ENCODE measurements at places on chromosomes 5 and 9.
A peak's percentile ranks its signal among the peaks of the same experiment; 100 is the strongest.

GRCh38 chr9:131096269-131097125 lies at the start of gene AIF1L:
AIF1L (plus strand) TSS chr9:131096531; CDS start chr9:131096630, 99 bp downstream.
- DNase-seq: no peak

DNA sequence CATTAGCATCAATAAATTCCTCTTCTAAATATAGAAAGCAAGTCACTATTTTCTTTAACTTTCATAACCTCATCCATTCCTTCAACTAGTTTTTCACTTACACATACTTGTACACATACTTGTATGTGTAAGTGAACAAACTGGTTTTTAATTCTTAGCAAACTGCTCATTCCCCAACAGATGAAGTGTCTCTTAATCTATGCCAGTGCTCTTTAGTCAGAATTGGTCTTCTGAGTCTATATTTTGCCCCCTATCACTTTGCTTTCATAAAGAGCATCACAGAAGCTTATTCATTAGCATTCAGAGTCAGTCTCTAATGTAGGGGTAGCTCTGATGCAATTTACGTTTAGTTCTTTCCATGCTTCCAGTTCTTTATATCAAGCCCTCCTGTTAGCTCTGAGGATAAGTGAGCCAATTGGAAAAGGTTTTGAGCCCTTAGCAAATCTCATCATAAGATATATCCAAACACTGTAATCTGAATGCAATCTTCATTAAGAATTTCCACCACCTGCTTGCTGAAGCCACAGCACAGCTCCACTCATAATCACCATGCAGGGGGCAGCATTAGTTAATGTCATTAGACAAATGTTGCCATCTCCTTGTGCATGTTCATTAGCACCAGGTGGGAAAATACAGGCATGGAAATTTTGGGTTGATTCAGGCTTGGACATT lies 178.5 kb upstream of the SLC24A2 start:
- no peak for DNase-seq

DNA sequence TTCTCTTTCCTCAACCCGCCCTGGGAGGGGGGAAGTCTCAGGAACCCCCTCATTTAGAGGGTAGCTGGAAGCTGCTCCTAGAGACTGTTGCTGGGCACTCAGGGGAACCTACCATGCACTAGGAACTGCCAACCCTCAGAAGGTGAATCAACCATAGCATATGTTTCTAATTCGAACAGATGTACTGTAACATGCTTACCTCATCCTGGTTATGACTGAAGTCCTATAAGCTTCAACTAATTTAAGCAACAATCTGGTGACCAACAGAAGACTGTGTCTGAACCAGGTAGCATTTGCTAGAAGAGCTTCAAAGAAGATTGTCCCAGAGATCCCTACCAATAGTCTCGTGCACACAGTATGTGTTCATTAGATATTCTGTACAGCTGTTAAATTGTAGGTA lies 5.7 kb upstream of the PRDM6 start:
- no peak for DNase-seq

DNA sequence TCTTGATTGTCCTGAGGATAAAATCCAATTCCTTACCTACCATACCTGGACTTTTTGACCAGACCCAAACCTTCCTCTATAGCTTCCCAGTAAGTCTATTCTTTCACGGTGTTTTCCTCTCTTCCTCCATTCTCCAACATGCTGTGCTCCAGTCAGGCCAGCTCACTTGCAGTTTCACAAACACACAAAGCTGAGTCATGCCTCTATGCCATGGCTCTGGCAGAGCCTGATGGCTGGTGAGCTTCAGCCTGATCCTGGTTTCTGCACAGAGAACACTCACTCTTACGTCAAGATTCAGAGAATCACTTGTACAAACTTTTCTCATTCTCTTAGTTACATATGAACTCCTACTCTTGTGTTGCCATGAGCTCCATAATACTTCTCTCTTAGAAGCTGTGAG lies 27.7 kb upstream of the PAX5 start:
- DNase-seq: no peak

GRCh38 chr5:37730896-37731455 lies 108.9 kb downstream of the GDNF start:
- DNase-seq: no peak

DNA sequence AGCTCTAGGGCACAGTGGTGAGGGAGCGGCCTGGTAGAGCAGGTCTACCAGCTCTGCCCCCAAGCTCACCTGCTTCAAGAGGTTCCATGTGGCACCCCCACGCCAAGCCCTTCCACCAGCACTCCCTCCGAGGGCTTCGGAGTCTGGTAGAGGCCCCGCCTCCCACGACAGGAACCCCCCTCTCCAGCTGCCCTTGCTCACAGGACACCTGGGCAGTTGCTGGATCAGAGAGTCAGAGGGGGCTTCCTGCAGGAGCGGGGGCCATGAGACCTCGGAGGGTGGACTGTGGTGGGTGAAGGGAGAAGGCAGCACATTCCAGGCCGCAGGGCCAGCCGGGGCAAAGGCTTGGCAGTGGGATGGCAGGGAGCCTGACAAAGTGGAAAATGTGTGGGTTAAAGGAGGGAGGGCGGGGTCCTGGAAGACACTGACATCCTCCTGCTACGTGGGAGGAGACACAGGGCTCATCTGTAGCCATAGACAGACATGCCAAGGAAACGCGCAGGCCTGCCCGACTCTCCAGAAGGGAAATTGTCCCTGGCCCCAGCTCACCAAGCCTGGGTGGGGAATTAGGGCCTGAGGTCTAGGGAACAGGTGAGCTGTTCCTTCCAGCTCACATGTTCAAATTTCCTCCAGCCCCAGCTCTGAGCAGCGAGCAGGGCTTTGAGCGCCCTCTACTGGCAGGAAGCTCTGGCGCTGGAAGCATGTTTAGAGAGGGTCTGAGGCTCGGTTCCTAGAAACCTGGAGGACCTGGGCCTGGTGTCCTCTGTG lies 74.2 kb downstream of the NTNG2 start:
- DNase-seq: peak; percentile 59

DNA sequence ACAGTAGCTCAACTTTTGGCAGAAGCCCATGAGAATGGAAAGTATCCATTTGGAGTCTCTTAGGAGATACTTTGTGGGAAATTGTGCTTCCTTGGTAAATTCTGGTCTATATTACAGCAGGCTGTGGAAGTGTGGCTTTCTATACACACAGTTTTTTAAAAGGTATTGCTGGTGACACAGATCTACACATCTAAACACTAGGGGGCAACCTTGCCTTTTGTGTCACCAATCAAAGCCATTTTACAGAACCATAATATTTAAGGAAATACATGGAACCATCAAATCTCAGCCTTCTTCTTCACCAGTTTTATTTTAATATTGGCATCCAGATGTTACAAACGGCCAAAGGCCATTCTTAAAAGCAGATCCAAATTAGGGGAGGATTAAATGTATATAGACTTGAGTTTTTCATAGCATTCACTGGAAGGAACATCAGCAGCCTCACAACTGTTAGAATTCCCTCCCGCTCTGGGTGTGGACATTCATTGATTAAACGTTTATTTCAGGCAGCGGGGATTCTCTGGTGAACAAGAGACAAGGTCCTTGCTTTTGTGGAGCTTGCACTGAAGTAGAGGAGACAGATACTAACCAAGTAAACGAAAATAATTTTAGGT lies 132.4 kb upstream of the EPB41L4A start:
- no peak for DNase-seq

DNA sequence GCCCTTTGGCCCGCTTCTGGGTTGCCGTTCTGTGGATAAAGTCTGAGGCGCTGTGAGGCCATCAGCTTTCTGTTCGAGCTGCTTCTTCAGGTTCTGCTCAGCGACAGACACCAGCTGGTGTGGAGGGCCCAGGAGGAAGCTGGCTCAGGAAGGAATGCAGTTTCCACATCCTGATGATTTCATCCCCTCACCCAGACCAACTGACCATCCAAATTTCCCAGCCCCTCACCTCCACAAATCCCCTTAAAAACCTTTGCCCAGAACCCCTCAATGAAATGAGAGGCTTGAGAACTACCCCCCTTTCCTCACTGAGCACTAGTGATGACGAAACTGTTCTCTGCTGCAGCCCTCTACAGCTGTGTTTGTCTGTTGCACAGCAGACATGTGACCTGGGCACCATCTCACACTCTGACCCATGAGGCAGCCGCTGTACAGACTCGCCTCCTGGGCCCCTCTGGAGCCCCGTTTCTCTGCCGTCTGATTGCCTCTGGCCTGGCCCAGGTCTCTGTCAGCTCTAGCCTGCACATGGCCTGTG lies 45.4 kb downstream of the SPATA31C2 start:
- no peak for DNase-seq

GRCh38 chr9:84450029-84450428 lies 109.5 kb upstream of the SLC28A3 start:
- DNase-seq: no peak

Data from stimulated activated CD8-positive, alpha-beta memory T cell treated with anti-CD3 and anti-CD28 coated beads, Interleukin-4, amount 100 ng/mL, for 1 hour (primary cell).